Esophagus squamous epithelium (tissue), 5 donors: ENCODE measurements at places on chromosomes 4 and X. TPM values are rescaled to one million over a fixed set of nuclear protein-coding genes. Genes with fewer than 3 reads are reported as not detected.

DNA sequence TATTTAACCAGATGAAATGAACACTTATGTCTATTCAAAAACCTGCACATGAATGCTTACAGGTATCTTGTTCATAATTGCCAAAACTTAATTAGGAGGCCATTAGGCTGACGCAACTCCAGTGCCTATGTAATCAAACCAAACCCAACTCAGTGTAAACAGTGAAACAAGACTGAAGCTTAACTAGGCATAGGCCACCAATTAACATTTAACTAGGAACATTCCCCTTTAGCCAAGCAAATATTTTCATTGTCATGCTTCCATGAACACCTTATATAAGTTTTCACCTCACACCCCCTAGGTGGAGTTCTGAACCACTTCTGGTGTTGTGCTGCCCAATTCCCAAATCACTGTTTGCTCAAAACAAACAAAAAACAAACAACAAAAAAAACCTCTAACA is 686.0 kb downstream of the STPG2 start:
- no peak for DNase-seq

- DNase-seq: no peak
These were observed 265.0 kb downstream of the ANK2 start for GRCh38 chr4:113314426-113314825.

- DNase-seq: no peak
These were observed 48.0 kb upstream of the NDST3 start for GRCh38 chr4:117986321-117986720.

DNA sequence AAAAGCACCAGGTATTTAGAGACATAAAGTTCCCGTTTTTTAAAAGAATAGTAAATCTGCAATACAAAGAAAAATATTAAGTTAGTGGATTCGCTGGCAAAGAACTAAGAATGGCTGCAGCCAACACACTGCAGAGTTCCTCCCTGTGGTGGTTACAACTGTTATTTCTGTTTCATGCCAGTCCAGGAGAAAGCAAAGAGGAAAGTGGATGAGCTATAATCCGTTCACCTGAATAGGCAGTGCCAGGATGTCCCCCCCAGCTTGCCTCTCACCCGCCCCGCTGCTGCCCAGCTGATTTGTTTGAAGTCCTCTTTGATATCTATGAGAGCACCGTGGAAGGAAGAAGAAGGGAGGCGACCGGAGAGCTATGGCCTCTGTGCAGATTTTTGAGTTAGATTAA is 63.9 kb downstream of the PTCHD1 start:
- DNase-seq: no peak

GRCh38 chrX:107576841-107577240 is 51.5 kb upstream of the PRPS1 start:
- no peak for DNase-seq

GRCh38 chr4:77817304-77818072 is 1.7 kb downstream of the CNOT6L start:
- no peak for DNase-seq

- no peak for DNase-seq
These were observed 32.6 kb downstream of the ABHD18 start for GRCh38 chr4:127997534-127998388.

The LRPAP1 gene
- total RNA-seq: 166 TPM
